Uterus (tissue), 4 donors: ENCODE measurements at places on chromosomes 4 and X. TPM values are rescaled to one million over a fixed set of nuclear protein-coding genes. Genes with fewer than 3 reads are reported as not detected.

The FOXO4 gene
- total RNA-seq = 7.9 TPM

The ART3 gene
- total RNA-seq = 0.55 TPM

The STIM2 gene
- 38.2 TPM for total RNA-seq

- no peaks in the 10 kb centered on the region for H3K27me3 ChIP-seq
- no peak overlapping the region for H3K27ac ChIP-seq
- H3K36me3 ChIP-seq = no peaks in the 10 kb centered on the region
- no peak for DNase-seq
- no peak overlapping the region for H3K4me3 ChIP-seq
- no peaks in the 10 kb centered on the region for H3K4me1 ChIP-seq
These were observed 32.7 kb downstream of the F9 start for GRCh38 chrX:139563251-139563650.

- H3K4me1 ChIP-seq = no peaks in the 10 kb centered on the region
- no peak overlapping the region for H3K4me3 ChIP-seq
- H3K36me3 ChIP-seq = no peaks in the 10 kb centered on the region
- no peak for DNase-seq
- H3K27ac ChIP-seq = no peak overlapping the region
These were observed 221.6 kb upstream of the FTHL17 start for GRCh38 chrX:31293409-31293808.

- H3K27ac ChIP-seq = no peak overlapping the region
- no peaks in the 10 kb centered on the region for H3K36me3 ChIP-seq
- no peak for DNase-seq
- no peak overlapping the region for H3K4me3 ChIP-seq
These were observed 461.8 kb upstream of the PRKX start for GRCh38 chrX:4175221-4175620.

DNA sequence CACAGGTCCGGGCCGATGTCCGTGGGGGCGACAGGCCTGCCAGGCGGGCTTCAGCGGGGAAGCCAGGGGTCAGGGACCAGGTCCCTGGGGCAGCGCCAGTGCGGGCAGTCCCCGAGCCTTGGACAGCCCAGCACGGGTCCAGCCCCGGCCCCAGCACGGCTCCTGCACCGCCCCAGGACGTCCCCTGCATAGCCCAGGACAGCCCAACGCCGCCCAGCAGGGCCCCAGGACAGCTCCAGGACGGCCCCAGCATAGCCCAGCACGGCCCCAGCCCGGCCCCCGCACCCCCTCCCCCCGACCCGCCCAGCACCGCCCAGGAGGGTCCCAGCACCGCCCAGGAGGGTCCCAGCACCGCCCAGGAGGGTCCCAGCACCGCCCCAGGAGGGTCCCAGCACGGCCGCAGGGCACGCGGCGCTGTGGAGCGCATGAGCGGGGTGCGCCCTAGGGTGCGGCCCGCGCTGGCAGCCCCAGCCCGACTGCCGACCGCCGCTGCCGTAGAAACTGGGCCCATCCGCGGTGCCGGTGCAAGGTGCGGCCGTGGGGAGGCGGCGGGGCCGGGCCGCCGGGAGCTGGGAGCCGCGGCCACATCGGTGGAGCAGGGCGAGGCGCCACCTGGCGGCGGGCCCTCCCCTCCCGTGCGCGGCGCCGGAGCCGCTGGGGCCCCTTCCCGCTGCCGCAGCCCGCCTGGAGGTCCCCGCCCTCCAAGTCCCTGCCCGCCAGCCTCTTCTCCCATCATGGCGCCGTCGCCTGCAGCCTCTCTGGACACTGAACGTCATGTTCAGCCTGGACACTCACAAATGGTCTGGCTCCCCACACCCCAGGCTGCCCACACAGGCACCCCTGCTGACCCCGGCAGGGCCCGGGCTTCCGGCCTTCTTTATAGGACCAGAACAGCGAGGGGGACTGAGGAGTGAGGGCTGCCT lies 106.8 kb upstream of the NKX1-1 start:
- no peak overlapping the region for H3K4me3 ChIP-seq
- no peaks in the 10 kb centered on the region for H3K4me1 ChIP-seq

- no peaks in the 10 kb centered on the region for H3K36me3 ChIP-seq
- no peak overlapping the region for H3K27ac ChIP-seq
- peaks cover 4% of the 10 kb centered on the region for H3K27me3 ChIP-seq
- H3K4me3 ChIP-seq = no peak overlapping the region
- H3K4me1 ChIP-seq = no peaks in the 10 kb centered on the region
These were observed 67.9 kb downstream of the NHS start for GRCh38 chrX:17442898-17443297.

- H3K36me3 ChIP-seq = no peaks in the 10 kb centered on the region
- no peaks in the 10 kb centered on the region for H3K4me1 ChIP-seq
- DNase-seq = no peak
- H3K27ac ChIP-seq = no peak overlapping the region
- no peaks in the 10 kb centered on the region for H3K27me3 ChIP-seq
These were observed 70.2 kb upstream of the TLR3 start for GRCh38 chr4:185998791-185999190.

GRCh38 chr4:188918787-188919186 lies 779.5 kb downstream of the TRIML1 start:
- H3K27ac ChIP-seq = no peak overlapping the region
- no peaks in the 10 kb centered on the region for H3K4me1 ChIP-seq
- H3K27me3 ChIP-seq = no peaks in the 10 kb centered on the region
- H3K36me3 ChIP-seq = no peaks in the 10 kb centered on the region

DNA sequence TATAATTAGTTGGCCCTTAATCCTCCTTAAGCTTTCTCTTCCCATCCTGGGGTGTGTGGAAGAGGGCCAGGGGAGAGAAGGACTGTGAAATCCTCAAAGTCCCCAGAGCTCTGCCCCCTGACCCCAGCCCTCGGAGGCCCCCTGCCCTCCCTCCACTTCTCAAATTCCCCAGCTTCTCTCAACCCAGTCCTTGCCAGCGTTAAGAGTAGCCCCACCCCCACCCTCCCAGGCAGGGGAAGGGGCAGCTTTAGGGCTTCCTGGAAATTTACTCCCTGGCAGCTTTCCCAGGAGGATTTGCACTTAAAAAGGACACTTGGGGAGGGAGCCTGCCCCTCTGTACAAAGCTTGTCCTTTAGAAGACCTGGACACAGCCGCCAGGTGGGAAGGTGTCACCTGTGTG lies 11.8 kb upstream of the CD40LG start:
- H3K4me1 ChIP-seq = no peaks in the 10 kb centered on the region
- no peaks in the 10 kb centered on the region for H3K36me3 ChIP-seq
- no peaks in the 10 kb centered on the region for H3K27me3 ChIP-seq
- no peak overlapping the region for H3K27ac ChIP-seq
- DNase-seq = no peak
